ENCODE measurements at places on chromosomes 5 and 9.

DNA sequence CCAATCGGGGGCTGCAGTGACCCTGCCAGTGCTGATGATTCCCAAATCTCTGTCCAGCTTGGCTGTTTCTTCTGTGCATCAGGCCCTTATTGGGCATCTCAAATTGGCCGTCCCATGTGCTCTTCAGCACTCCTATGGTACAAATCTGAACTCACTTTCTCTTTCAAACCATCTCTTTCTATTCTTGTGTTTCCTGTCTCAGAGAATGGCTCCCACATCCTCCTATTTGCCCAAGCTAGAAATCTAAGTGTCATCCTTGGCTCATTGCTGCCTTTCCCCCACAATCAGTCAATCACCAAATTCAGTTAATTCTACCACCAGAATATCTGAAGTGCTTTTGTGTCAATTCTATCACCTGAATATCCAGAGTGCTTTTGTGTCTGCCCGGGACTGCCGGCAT is 336.6 kb downstream of the CWC27 start:
- no peak for DNase-seq

- no peak for DNase-seq
Observed at GRCh38 chr9:101275769-101276250, 109.0 kb downstream of the BAAT start.

- DNase-seq, result no peak
Observed at GRCh38 chr5:58149746-58150145, 310.1 kb downstream of the PLK2 start.

- no peak for DNase-seq
Observed at GRCh38 chr9:132381966-132382541, 24.6 kb downstream of the TTF1 start.

- DNase-seq, result no peak
Observed at GRCh38 chr5:160905285-160905684, 53.3 kb upstream of the ATP10B start.

DNA sequence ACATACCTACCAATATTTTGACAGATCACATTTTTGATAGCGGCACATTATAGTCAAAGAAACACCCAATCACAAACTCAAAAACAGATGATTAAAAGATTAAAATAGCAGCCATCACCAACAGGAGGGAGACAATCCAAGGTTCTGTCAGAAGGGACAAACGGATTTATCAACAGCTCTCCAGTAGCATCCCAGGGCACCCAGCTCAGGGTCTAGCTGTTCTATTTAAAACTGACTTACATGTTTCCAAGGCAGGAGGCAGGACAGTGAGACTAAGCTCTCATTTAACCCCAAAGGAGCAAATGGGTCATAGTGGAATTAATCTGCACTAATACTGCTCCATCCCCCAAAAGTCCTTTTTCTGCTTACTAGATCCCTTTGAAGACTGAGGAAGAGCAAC is 3.2 kb downstream of the AGTPBP1 start:
- DNase-seq, result no peak

DNA sequence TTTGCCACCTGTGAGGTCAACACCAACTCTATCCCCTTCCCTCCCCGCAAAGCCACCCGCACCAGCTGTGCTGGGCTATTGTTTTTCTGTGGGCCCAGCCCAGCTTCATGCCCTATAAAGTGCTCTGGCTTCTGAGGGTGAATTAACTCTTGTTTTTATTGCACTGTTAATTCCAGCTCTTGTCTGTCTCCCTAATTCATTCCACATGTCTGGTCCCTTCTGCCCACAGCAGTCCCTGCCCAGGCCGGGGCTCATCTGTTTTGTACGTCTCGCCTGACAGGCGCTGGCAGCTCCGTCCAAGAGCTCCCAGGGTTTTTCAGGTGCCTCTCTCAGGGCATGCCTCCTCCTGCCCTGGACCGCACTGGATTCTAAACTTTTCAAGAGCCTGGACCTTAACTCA is 118.9 kb downstream of the PDZD2 start:
- DNase-seq, result no peak

DNA sequence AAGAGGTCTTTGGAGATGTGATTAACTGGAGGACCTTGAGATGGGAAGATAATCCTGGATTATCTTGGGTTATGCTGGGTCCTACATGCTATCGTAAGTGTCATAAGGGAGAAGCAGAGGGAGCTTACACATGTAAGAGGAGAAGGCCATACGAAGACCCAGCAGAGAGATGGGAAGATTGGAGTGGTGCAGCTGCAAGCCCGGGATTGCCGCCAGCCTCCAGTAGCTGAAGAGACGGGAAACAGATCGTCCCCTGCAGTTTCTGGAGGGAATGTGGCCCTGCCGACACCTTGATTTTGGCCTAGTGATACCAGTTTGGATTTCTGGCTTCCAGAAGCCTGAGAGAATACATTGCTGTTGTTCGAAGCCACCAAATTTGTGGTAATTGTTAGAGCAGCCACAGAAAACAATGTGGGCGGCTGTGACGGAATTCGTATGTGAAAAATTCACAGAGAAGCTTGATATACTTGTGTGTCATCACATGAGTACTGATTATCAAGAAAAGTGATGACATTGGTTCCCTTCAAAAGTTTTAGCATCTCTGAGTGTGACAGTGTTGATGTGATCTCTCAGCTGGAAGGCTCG is 86.9 kb downstream of the CYFIP2 start:
- DNase-seq, result peak; percentile 37

DNA sequence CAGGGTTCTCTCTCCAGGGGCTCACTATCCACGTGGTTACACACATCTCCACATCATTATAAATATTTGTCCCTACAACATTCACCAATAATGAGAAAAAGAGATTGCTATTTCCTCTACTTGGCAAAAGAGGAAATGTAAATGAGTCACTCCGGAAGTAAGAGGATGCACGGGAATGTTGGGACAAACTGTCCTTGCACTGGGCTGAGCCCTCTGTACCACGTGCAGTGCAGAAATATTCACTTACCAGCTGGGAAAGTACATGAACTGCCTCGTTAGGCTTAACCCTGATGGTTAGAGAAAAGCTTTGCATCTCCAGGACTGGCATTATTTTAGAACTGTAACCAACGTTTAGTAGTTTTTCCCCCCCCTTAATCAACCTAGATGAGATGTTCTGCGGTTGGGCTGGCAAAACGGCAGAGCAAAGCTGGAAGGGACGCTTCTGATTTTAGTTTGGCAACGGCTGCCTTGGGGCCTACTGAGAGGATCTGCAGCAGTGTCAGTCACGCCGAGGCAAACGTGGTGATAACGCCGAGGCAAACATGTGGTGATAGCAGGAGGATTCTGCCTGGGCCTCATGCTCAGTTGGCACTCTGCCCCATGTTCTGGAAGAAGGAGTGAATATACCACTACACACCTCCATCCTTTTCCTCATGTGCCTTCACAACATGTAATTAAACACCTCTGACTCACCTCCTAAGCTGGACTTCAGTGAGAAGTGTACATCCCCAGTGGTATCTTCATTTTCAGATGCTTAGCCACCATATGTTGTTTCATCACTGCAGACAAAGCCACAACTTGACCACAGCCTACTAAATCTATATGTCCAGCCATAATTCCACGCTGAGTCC is 661.4 kb upstream of the KLF4 start:
- DNase-seq, result no peak

GRCh38 chr9:92176068-92176799 is 61.0 kb upstream of the SPTLC1 start:
- no peak for DNase-seq

GRCh38 chr5:51380603-51381207 is 2.5 kb upstream of the ISL1 start:
- DNase-seq, result no peak

- no peak for DNase-seq
Observed at GRCh38 chr5:176906126-176906525, 7.0 kb upstream of the HK3 start.

GRCh38 chr5:55338810-55339243 is 31.0 kb downstream of the MTREX start:
- DNase-seq, result peak; percentile 69

DNA sequence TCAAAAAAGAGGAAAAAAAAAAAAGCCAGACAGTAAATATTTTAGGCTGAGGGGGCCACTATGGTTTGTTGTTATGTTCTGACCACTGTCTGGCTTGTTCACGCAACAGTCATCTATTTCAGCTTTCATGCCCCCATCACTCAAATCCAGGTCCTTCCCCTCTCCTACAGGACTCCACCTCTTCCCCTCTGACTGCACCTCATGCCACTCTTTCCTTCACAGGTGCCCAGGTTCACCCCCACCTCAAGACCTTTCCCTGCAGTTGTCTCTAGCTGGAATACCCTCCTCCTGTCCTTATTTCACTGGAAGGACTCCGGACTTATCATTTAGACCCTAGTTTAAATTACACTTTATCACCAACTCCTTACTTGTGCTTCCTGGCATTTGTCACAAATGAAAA is 3.5 kb downstream of the RPS14 start:
- no peak for DNase-seq

DNA sequence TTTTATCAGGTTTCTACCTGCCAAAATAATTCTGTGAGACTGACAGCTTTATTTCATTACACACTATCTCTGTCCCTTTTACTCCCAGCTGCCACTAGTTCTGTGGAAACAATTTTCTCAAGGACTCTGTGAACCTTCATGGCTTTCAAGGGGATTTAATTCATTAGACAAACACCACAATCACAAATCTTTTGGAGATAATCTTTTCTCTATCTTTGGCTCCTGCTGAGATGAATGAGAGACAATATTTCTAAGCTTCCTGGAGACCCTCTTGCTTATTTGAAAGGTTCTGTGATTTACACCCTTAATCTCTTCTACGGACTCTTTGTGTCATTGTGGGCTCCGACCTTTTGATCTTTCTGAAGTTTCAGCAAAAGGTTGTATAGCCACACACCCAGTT is 222.6 kb downstream of the PRDM9 start:
- DNase-seq, result no peak

DNA sequence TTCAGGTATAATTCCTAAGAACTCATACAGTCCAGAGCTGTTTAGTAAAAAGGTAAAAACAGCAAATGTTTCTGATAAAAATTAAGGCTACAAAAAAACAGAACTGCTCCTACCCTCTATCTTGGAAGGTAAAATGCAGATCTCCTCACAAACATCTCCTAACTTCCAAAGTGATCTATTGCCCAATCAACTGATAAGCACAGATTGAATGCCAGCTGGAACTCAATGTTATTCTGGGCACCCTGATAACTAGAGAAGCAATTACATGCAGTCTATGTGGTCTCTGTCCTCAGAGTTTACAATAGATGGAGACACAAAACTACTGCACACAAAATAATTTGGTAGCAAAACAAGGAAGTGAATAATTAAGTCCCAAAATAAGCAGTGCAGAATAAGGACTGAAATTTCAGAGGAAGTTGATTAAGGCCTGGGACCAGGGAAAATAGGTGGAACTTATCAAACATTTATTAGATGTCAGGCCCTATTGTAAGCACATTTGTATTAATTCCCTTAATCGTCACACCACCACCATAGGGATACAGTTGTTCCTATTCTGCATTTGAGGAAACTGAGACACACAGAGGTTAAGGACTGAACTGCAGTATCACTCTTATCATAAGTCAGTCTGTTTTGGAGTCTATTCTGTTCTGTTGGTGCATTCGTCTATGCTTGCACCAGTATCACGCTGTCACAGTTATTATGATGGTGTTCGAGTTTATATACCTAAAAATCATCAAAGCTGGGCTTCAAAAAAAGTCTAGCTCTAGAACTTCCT is 102.2 kb upstream of the TARS1 start:
- no peak for DNase-seq

DNA sequence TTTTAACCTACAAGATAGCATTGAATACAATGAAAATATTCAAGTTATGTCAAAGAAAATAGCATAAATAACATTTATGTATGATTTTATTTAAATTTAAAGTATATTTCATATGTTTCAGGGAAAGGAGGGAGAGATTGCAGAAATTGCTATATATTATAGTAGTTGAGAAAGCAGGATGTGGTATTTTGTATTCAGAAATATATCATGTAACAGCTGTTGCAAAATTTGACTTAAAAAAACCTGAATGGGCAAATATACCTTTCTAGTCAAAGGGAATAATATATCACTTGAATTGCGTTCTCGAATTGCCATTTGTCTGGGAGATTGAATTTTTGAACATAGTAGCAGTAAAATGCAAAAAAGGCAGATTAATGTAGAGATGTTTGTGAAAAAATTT is 80.6 kb downstream of the PAM start:
- DNase-seq, result no peak

DNA sequence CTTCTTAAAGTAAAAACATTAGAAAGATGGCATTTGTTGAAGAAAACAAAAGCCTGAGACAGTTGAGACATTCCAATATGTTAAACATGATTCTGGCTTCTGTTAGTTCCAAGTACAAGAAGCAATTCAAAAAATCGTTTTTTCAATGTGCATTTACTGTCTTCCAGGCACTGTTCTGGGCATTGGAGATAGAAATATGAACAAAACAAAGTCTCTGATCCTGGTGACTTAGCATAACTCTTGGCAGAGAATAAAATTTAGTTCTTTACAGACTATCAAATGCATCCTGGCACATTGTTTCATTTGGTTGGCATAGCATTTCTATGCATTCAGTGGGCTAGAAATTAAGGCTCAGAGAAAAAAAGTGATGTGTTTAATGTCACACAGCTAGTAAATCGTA is 77.5 kb downstream of the VCAN start:
- DNase-seq, result no peak

DNA sequence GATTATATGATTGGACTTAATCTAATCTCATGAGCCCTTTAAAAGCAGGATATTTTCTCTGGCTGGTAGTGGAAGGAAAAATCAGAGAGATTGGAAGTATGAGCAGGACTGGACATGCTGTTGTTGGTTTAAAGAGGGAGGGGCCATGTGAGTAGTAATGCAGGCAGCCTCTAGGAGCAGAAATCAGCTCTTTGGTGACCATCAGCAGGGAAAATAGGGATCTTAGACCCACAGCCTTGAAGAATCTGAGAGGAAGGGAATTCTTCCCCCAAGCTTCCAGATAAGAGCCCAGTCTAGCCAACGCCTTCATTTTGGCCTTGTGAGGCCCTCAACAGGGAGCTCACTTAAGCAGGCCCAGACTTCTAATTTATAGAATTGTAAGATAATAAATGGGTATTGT is 9.5 kb downstream of the SH3GL2 start:
- no peak for DNase-seq

- no peak for DNase-seq
Observed at GRCh38 chr9:2597483-2597882, 24.1 kb upstream of the VLDLR start.

- DNase-seq, result no peak
Observed at GRCh38 chr9:95080961-95081647, 236.4 kb downstream of the FANCC start.

DNA sequence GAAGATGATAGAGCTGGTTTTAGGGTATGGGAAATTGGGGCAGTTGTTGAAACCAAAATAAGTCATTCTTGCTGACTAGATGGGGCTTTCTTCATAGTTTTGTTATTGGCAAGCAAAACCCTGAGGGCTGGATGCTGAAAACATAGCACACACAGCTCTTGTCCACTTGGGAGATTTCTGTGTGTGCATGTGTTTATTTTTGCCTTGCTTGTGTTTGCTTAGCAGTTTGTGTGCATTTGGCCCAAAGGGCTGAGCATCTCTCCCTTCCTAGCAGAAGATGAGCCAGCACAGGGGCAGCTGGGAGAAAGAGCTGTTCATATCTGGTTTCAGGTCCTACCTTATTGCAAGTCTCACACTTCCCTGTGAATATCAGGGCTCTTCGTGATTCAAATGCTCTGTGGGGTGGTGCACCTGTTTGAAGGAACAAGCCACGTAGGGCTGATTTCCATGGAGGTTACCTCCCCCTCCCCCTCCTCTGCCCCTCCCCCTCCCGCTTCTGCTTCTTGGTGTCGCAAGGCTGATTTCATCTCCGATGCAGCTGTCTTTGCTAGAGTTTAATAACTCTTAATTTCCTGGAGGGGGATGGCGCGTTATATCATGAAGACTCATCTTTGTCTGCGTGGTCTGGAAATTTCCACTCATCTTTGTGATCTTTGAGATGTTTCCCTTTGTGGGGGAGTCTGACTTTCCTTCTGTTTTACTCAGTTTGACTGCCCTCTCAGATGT is 296.5 kb downstream of the ARHGAP26 start:
- DNase-seq, result peak; percentile 53
